ENCODE measurements at places on chromosomes 3 and 15.

DNA sequence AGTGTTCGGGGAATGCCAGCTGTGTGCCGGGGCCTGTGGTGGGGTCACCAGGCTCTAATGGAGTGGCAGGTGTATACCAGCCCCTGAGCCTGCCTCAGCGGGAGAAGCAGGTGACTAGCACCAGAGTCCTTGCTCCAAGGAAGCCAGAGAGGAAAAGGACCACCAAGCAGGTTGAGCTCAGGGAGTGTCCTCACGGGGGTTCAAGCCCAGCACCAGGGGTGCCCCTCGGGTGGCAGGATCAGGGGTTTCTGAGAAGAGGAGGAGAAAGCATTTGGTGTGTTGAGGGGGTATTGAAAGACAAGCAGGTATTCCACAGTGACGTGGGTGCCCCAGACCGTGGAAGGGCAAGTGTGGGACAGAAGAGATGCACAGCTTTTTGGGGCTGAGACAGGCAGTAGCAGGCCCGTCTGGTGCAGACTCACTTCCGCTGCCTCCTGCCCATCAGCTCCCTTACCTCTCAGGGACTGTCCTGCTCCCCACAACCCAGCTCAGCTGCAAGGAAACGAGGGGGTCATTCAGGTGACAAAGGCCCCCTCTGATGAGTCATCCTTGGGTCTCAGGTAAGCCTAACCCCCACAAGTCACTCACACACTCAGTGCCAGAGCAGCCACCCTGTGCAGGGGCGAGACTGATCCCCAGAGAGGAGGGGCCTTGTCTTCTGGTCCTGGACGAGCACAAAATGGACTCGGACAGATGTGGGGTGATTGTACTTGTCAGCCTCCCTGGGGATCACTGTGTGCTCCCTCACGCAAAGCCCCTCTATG lies 21.4 kb upstream of the POC1A start:
- DNase-seq: no peak

DNA sequence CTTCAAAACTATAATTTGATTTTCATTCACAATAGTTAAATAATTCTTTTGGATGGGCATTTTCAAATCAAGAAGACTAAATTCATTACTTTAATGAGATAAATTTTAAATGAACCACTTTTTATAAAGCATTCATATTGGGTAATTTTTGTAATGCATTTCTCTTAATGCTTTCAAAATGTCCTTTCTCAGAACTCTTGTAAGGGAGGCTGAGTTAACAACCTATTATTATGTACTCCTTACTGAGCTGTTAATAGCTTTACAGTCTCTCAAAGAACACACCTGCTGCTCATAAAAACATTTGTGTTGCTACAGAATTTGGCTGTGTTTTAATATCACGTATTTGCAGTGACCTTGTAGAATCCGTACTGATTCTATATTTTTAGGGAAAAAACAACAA lies 334.0 kb upstream of the ARL6 start:
- DNase-seq: no peak

- no peak for DNase-seq
These were observed 80.1 kb upstream of the DGKG start for GRCh38 chr3:186442162-186442561.

DNA sequence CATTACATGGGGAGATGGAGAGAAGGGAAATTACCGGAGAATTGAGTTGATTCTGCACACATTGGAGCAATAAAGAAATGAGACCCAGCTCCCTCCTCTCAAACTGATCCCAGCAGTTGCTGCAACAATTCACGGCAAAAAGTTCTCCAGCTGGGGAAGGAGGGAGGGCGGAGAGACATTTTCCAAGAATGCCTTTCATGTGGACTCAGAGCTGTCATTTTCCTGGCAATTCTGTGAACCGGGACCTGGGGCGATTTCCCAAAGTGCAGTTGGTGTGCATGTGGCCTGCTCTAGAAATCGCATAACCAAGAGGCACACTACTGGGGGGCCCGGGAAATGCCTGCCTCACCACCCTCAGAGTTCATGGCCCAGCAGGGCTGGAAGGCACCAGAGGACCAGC lies 48.7 kb upstream of the IREB2 start:
- no peak for DNase-seq

DNA sequence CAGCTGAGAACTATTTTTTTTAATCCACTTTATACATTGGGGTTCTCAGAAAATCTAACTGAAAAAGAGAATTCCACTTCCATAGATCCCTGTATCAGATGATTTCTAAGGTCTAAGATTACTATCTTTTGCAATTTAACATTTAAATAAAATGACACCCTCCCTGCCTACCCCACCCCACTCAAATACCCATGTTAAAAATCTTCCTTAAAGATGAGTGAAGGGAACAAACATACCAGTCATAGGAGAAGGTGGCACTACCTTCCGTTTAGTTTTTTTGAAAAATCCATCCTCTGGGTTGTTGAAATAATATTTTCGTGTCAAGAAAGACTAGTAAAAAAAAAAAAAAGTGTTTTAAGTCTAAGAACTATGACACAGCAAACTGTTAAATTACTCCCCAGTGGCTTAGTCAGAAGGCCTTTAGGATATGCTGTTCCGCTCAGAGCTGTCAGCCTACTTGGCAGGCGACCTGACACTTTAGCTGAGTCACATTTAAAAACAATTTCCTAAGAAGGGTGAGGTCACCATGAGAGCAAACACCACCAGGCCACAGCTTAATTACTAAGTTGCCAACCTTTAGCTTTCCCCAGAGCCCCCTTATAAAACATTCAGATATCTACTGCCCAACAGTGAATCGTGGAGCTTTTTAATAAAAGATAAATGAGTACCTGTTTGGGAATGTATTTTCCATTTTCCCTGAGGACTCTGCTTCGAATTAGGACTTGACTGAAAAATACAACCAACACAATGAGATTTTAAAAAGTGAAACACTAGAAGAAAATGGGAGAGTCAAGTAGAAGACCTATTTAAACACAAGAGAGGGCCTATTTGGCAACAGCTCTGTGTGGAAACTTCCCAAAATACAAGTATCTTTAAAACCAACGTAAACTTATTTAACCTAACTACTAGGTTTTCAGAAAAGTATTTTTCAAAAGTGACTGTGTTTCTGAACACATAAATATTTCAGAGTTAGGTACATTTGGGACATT lies 9.6 kb downstream of the EMC3 start:
- no peak for DNase-seq

All from CD4-positive, alpha-beta memory T cell (primary cell).